Urinary bladder (tissue), 4 donors: ENCODE measurements at places on chromosomes 13 and 19. TPM values are rescaled to one million over a fixed set of nuclear protein-coding genes. Genes with fewer than 3 reads are reported as not detected.

Gene ZNF177
- polyA plus RNA-seq = 3.2 TPM

DNA sequence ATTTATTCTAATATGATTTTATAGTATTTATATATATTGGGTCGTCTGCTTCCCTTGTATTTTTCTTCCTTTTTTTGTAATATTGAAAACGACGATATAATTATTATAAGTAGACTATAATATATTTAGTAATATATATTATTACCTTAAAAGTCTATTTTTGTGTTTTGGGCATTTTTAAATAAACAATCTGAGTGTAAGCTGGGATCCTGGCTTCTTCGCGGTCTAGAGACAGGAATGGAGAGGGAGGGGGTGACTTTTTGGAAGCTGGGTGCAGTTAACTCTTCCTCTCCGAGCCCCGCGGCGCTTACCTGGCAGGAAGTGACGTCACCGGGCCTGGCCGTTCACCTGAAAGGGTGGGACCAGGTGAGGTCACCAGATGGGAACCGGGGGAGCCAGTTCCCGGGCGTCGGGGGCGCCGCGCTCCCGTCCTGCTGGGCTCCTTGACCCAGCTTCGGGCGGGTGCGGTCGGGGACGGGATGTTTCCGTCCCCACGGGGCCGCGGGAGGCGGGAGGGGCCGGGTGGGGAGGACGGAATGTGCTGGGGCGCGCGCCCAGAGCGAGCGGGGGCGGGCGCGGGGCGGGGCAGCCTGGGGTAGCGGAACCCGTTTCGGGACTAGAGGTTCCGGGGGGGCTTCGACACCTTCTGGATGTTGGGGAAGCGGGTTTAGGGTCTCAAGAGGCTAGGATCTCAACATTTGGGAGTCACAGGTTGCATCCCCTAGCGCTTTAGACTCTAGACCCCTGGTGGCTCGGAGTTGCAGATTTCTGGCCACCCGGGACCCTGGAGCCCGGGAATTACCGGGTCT is 2.8 kb downstream of the ZFP36 start:
- no peak for DNase-seq

DNA sequence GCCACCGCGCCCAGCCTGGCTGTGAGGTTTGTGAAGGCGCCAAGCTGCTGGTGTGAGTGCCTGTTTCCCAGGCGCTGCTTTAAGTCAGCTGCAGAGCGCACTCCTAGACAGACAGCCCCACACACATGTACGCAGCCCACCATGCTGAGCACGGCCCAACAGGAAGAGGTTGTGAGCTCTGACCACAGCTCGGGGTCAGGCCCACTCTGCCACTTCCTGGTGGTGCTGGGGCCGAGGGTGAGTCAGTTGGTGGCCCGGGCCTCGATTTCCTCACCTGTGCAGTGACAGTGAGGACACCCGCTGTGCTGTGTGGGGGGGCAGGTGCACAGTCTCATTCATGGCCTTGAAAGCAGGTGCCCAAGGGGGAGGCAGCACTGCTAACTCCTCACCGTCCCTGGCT is 106.7 kb downstream of the KDM4B start:
- DNase-seq = no peak

Gene ZNF333
- polyA plus RNA-seq = 16.2 TPM

Gene LIPE
- 30.2 TPM for polyA plus RNA-seq

Gene FAM124A
- 5.9 TPM for polyA plus RNA-seq

DNA sequence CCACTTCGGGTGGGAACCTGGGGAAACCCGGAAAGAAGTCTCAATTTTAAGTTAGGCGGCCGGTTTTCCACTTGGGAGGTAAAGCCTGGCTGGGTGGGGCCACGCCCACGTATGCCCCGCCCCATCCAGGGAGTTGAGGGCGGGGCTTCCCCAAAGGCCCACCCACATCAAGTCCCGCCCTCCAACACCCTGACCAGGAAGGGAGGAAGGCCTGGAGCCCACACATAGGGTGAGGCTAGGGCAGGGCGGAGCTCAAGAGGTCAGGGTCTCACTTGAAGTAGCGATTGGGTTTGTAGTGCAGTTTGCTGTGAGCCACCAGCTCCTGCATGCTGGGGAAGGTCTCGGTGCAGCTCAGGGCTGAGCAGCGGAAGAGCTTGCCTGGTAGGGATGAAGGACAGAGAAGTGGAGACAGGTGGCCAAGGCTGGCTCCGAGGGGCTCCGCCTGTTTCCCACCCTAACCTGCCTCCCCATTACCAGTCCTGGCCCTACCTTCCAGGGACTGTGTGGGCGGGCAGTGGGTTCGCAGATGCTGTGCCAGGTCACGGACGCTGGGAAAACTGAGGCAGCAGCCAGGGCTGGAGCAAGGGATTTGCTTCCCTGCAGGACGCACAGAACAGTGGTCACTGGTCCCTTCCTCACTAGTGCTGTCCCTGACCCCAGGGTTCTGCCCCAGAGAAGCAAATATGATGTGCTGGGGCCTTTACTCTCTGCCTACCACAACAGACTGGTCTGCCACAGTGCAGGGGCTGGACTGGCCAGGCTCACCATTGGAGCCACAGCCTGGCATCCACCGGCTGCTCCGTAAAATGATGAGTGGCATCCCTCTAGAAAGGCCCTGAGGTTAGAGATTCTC is 1.6 kb downstream of the ZNF414 start:
- no peak for DNase-seq

GRCh38 chr13:102286326-102286725 is 115.5 kb downstream of the FGF14 start:
- no peak for DNase-seq

GRCh38 chr19:35901854-35902661 is at the start of gene HCST:
HCST (plus strand) TSS chr19:35902529; CDS start chr19:35902594, 65 bp downstream.
- DNase-seq = no peak

DNA sequence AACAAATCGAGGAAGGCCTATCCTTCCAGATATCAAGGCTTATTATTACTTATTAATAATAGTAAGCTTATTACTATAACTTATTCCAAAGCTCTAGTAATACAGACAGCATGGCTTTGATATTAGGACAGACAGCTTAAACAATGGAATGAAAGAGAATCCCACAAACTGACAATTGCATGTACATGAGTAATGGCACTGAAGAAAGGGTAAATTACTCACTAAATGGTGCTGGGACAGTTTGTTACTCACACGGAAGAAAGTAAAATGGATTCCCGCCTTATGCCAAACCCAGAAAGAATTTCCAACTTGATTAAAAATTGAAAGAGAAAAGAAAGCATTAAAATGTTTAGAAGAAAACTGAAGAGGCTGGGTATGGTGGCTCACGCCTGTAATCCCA is 60.3 kb downstream of the MIPEP start:
- no peak for DNase-seq

- DNase-seq = no peak
Measured at GRCh38 chr19:50548191-50549058, 19.8 kb downstream of the LRRC4B start.

DNA sequence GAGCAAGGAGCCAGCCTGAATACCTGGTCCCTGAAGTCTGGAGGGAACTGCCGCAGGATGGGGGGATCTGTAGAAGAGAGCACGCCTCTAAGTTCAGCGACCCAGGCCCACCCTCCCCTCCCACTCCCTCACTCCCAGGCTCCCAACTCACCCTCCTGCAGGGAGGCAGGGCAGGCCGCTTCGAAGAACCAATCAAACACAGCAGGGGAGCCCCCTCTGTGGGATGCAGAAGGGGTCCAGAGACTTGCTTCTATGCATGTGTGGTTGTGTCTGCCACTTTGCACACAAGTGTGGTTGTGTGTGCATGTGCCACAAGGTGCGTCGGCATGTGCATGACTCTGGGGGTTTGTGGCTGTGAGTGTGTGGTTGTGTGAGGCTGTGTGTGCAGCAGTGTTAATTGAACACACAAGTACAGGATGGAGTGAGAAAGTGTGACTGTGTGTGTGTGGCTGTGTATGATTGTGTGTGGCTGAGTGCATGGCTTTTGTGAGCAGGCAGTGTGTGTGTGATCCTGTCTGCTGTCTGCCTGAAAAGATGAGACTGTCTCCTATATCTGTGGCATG is 1.7 kb downstream of the DENND1C start:
- DNase-seq = no peak

- DNase-seq = no peak
Measured at GRCh38 chr19:55276720-55277430, 3.0 kb downstream of the HSPBP1 start.

GRCh38 chr13:77345150-77345780 is 18.4 kb upstream of the MYCBP2 start:
- DNase-seq = no peak

DNA sequence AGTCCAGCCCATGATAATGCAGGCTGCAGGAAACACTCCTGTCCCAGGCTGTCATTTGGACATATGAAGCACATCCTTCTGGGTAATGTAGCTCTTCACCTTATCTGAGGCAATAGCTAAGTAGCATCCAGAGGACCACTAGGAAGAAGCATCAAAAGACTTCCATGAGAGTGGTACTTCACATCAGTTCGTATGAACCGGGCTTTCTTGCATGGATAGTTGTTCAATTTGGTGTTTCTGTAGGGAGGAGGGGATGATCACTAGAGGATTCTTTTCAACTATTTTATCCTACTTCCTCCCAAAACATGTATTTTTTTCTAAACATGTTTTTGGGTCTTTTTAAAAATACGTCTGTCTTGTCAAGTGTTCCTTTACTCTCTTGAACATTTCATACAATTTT is 12.9 kb downstream of the ZNF302 start:
- DNase-seq = no peak

Gene ZNF730
- polyA plus RNA-seq = 0.09 TPM

DNA sequence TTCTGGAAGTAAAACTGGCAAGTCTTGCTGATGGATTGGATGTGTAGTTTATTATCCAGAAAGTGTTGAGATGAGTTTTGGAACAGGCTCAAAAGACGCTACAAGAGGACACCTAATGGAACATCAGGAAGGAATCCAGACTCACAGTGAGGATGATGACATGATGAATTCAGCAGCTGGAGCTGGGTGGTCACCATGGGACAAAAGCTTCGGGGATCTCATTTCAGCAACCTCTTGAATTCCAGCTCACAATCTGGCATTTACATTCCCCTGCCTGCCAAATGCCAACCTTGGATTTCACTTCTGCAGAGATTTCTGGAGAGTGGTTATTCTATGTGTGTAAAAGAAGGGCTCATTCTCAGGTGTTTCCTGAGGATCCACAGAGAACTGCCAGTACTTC is 288.0 kb upstream of the TMTC4 start:
- no peak for DNase-seq

Gene AZU1
- 0.15 TPM for polyA plus RNA-seq

GRCh38 chr13:27504868-27505194 is 54.5 kb upstream of the MTIF3 start:
- no peak for DNase-seq

DNA sequence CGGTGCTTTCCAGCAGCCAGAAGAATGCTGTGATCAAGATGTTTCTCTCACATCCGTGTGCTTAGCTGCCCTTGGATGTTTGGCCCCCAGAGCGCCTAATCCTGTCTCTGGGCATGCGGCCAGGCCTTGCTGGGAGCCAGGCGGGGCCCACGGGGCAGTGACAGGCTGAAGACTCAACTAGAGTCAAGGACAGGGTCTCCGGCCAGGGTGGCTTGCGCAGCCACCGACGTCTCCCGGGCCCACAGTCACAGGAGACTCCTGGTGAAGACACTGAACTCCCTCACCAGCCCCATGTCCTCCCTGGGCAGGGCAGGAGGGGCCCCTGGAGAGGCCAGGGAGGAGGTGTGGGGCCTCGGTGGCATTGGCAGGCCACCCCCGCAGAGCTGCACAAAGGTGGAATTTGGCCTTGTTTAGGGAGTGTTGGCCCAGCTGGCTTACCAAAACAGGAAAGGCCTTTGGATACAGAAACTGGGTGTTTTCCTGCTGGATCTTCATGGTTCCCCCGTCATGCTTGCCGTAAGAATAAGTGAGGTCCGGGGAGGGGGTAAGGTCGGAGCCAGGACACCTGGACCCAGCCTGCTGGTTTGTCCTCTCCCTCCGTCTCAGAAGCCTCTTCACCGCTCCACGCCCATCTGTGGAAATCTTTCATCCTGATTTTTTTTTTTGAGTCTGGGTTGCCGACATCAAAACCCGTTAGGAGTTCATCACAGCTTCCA is 10.0 kb upstream of the NDUFS7 start:
- DNase-seq = no peak

DNA sequence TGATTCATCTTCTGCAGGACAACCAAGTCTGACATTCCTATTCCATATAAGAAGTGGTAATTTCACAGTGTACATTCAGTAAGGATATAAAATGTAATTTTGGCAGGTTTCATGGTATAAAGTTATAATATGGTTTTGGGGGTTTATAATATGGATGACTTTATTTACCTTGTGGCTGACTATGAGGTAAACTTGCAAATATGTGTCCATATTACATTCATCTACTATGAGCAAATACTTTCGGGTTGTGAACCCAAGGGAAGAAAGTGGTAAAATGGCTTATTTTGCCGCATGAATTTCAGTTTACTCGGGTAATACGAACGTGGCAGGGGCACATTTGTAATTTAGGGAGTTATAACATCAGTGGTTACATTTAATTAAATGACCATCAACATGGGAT is 86.7 kb upstream of the TNFSF11 start:
- DNase-seq = no peak

GRCh38 chr13:52847682-52848432 is 583 bp downstream of the PCDH8 start:
- no peak for DNase-seq

DNA sequence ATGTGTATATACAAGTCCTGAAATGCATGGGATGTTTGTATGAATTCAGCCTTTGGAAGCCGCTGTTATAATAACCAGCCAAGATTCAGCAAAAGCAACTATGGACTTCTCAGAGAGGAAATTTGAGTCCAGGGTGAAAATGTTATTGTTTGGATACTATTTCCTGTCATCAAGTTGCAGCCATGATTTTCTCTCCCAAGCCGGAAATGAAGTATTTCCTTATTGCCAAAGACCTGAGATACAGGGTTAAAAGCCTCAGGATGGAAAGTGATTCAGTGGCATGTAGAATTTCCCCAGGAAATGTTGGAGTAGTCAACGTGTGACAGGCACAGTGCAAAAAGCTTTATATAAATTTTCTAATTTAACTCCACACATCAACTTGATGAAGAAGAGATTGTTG is 133.9 kb downstream of the IRS2 start:
- no peak for DNase-seq

Gene PRR22
- polyA plus RNA-seq = 2.3 TPM

Gene ABCC4
- polyA plus RNA-seq = 31.4 TPM

GRCh38 chr13:112693831-112694497 is 4.1 kb downstream of the ATP11A start:
- no peak for DNase-seq

Gene OLFM4
- polyA plus RNA-seq = 0.27 TPM

DNA sequence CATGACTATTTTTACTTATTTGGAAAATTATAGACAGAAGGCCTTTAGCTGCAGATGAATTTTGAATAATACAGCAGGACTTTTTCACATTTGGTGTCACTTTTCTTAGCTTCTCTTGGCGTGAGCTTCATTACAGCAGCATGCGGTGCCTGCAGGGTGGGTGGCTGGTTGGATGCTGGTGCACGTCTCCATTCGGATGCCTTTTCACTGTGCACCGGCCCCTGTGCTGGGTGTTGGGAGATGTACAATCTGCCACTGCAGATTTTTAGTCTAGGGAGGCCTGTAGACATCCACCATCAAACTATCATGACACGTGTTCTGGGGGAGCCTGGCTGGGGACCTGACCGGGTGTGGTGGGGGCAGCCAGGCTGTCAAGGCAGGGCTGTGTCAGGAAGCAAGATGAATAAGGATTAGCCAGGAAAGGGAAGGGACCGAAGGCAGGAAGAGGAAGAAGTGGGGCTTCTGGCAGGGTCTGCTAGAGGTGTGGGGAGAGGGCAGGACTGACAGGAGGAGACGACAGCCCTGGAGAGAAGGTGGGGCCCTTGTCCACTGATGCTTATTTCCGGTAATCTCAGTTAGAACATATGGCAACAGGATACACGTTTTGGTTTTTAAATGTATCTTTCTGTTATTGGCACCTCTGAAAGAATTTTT is 88.8 kb downstream of the ARHGEF7 start:
- no peak for DNase-seq
